ENCODE measurements at places on chromosomes 6 and 20. TPM values are rescaled to one million over a fixed set of nuclear protein-coding genes. Genes with fewer than 3 reads are reported as not detected.

DNA sequence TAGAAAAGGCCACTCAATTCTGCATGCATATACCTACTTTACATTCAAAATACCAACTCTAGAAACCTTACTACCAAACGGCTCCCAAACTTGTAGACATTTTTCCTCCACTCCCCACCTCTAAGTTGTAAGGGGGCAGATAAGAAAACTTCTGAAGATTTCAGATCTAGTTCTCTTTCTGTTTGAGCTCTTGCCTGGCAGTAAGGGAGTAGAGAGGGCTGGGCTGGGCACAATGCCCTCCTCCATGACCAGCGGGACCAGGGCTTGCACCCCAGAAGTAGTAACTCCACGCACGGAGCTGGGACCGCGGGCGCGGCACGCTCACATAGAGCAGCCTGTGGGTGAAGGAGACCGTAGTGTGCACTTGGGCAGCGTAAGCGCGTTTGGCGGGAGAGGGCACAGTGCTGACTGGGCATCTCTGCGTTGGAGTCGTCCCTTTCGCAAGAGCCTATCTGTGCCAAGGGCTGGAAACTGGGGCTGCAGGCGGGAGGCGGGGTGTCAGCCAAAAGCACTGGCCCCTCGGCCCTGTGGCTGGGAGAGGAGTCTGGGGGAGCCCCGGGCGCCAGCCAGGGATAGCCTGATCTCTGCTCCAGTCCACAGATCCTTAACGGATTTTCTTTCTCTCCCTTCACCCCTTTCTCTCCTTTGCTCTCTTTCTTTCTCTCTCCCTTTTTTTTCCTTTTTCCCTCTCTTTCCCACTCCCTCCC, 32.4 kb downstream of the PHACTR1 start:
- peak overlapping the region; percentile 88 for H3K4me3 ChIP-seq
- H3K27ac ChIP-seq, result no peak overlapping the region
- peak; percentile 53 for DNase-seq
- peaks cover 10% of the 10 kb centered on the region for H3K27me3 ChIP-seq
- H3K4me1 ChIP-seq, result peaks cover 27% of the 10 kb centered on the region

RNF182 gene
- total RNA-seq, result 1.8 TPM

AIF1 gene
- not detected for total RNA-seq

DNA sequence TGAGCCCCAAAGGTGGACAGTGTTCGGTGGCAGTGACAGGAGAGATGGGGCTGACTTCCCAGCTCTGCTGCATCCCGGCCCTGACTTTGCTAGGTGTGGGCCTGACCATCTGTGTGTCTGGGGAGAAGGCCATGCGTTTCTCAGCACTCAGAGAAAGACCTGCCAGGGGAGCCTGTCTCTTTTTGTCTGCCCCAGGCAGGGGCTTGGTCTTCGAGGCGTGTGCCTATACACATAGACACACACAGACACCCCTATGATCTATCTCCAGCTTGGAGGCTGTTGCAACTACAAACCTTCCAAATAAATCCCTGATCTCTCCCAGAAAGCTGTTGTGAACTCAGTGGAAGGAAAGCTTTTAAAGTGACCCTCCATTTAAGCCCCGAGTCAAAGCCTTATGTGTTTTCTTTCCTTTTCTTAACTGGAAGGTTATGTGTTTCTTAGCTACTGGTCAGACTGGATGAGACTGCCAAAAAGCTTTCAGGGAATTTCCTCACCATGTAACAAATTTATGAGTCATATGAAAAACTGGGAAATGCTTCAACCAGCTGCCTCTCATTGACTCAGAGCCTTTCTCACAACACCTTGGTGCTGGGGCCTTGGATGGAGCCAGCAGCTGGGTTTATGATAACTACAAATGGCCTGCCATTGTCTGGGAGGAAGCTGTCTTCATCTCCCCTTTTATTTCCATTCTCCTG, 102.6 kb downstream of the CDC5L start:
- H3K27ac ChIP-seq, result no peak overlapping the region
- no peak overlapping the region for H3K4me3 ChIP-seq
- no peak for DNase-seq
- H3K4me1 ChIP-seq, result no peaks in the 10 kb centered on the region
- peaks cover 4% of the 10 kb centered on the region for H3K27me3 ChIP-seq

DNA sequence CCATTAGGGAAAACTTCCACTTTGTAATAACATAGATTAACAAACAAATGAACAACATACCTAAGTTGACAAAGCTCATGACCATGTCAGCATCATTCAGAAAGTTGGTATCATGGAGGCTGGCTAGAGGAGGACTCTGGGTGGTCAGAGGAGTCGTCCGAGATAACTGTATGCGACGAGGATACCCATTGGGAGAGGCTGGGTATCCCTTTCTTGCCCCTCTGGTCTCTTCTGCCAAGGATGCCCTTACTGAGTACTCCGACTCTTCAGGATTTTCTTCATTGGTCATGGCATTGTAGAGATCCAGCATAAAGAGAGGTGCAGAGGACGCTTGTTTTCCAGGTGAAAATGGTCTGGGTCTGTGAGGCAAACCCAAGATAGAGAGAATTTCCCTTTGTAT, 1.1 kb downstream of the BMP5 start:
- H3K36me3 ChIP-seq, result no peaks in the 10 kb centered on the region
- no peak for DNase-seq
- no peak overlapping the region for H3K4me3 ChIP-seq
- H3K4me1 ChIP-seq, result peaks cover 3% of the 10 kb centered on the region
- H3K27me3 ChIP-seq, result no peaks in the 10 kb centered on the region

DNA sequence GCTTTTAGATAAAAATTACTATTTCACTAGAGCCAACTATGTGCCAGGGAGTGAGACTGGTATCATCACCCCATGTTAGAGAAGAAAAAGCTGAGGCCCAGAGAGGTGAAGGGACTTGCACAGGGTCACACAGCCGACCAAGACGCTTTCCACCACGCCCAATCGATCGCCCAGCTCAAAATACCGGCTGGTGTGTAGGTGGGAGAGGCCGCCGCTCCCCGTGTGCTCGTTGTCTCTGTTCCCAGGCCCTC, 253 bp upstream of the SNPH start:
- no peak for DNase-seq
- peak overlapping the region; percentile 80 for H3K4me3 ChIP-seq
- peaks cover 14% of the 10 kb centered on the region for H3K27me3 ChIP-seq
- peak overlapping the region; percentile 92 for H3K27ac ChIP-seq
- peaks cover 39% of the 10 kb centered on the region for H3K4me1 ChIP-seq

DNA sequence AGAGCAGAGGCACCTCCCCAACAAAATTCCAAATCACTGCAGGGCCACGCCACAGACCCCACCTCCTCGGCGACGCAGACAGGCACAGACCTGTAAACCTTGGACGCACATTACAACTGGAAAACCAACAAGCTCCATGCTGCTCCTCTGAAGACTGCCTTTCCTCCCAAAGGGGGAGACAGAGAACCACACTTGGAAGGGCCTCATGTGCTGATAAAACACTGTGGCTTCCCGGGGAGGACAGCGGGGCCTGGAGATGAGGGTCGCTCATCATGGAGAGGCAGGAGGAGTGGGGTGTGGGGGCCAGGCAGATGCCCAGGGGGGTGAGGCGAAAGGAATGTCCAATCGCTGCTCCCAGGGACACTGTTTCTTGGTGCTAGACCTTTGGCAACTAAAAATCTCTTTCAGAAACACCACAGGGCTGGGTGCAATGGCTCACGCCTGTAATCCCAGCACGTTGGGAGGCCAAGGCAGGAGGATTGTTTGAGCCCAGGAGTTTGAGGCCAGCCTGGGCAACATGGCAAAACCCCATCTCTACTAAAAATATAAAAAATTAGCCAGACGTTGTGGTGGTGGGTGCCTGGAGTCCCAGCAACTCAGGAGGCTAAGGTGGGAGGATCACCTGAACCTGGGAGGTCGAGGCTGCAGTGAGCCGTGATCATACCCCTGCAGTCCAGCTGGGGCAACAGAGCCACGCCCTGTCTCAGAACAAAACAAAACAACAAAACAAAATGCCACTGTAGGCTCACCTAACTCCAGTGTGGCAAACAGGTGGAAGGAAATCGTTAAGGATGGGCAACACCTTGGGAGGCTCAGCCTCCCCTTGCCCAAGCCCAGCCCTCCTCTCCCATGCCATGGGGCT, 53.8 kb downstream of the ABHD12 start:
- no peak for DNase-seq
- H3K27ac ChIP-seq, result peak overlapping the region; percentile 48
- no peak overlapping the region for H3K4me3 ChIP-seq
- peaks cover 20% of the 10 kb centered on the region for H3K4me1 ChIP-seq

LGSN gene
- total RNA-seq, result not detected

DNA sequence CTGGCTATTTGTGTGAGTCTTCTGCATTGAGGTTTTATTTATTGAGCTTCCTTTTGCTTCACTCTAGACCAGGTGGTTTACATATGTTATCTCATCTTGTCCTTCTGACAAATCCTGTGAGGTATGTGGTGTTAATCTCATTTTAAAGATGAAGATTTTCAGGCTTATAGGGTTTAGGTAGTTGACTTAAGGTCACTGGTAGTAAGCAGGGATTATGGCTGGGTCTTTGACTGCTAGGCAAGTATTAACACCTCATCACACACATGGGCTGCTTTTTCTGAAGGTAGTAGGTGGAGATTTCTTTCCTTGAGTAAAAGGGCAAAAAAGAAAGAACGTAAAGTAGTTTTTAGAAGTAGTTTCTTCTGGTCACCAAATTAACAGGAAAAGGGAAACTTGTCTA, 72.6 kb downstream of the CDKAL1 start:
- H3K27ac ChIP-seq, result no peak overlapping the region
- H3K36me3 ChIP-seq, result no peaks in the 10 kb centered on the region
- no peaks in the 10 kb centered on the region for H3K27me3 ChIP-seq
- peaks cover 12% of the 10 kb centered on the region for H3K4me1 ChIP-seq
- no peak for DNase-seq

- no peaks in the 10 kb centered on the region for H3K36me3 ChIP-seq
- H3K27ac ChIP-seq, result no peak overlapping the region
- H3K4me1 ChIP-seq, result no peaks in the 10 kb centered on the region
- no peak for DNase-seq
- no peak overlapping the region for H3K4me3 ChIP-seq
- H3K27me3 ChIP-seq, result no peaks in the 10 kb centered on the region
Measured at GRCh38 chr6:114989279-114989964, 646.6 kb upstream of the HS3ST5 start.

- H3K4me1 ChIP-seq, result no peaks in the 10 kb centered on the region
- H3K27ac ChIP-seq, result no peak overlapping the region
- no peaks in the 10 kb centered on the region for H3K36me3 ChIP-seq
- no peaks in the 10 kb centered on the region for H3K27me3 ChIP-seq
- no peak for DNase-seq
Measured at GRCh38 chr6:38755207-38755606, 40.1 kb downstream of the DNAH8 start.

AIG1 gene
- total RNA-seq, result 14.3 TPM

DNA sequence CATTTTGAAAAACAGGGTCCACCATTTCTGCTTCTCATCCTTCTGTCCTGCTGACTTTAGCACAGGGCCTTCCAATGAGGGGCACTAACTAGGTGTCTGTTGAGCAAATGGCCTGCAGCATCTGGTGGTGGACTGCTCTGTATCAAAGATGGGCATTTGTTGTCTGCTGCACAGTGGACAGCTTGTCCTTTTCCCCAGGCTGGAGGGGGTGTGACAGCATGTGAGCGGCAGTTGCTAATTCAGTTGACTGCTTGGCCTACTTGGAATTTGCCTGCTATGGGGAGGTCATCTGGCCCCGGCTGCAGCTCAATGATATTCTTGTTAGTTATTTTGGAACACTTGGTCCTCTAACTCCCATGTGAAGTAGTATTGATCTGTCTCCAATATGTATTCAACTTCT, 93.7 kb downstream of the SH3BGRL2 start:
- peaks cover 7% of the 10 kb centered on the region for H3K36me3 ChIP-seq
- peak overlapping the region; percentile 56 for H3K27ac ChIP-seq
- H3K4me1 ChIP-seq, result peaks cover 10% of the 10 kb centered on the region
- H3K27me3 ChIP-seq, result peaks cover 9% of the 10 kb centered on the region

ADGRF1 gene
- total RNA-seq, result not detected

USP49 gene
- total RNA-seq, result 14.7 TPM

DNA sequence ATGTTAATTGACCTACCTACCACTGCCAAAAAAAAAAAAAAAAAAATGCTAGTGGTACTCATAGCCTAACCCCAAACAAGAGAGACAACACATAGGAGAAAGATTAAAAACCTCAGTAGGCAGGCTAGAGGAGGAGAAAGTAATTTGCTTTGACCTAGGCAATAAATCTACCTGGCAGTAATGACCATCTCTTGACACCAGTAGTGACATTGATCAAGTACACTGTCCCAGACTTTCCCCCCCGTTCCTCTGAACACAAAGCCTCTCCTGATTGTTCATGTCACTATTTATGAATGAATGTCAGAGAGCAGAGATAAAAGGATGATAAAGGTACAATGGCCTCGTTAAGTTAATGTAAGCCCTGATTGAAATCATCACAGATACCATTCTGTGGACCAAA, 746.8 kb downstream of the CBLN4 start:
- H3K4me1 ChIP-seq, result no peaks in the 10 kb centered on the region
- DNase-seq, result no peak
- H3K36me3 ChIP-seq, result no peaks in the 10 kb centered on the region
- no peak overlapping the region for H3K27ac ChIP-seq
- H3K27me3 ChIP-seq, result no peaks in the 10 kb centered on the region

- DNase-seq, result no peak
- peaks cover 8% of the 10 kb centered on the region for H3K4me1 ChIP-seq
- peaks cover 8% of the 10 kb centered on the region for H3K27me3 ChIP-seq
Measured at GRCh38 chr6:157609556-157609955, 213.5 kb upstream of the SNX9 start.

- H3K36me3 ChIP-seq, result no peaks in the 10 kb centered on the region
- H3K27me3 ChIP-seq, result no peaks in the 10 kb centered on the region
- DNase-seq, result no peak
- no peak overlapping the region for H3K27ac ChIP-seq
Measured at GRCh38 chr20:14902432-14903089, 565.1 kb upstream of the FLRT3 start.

- no peak overlapping the region for H3K4me3 ChIP-seq
- no peaks in the 10 kb centered on the region for H3K4me1 ChIP-seq
- no peak for DNase-seq
- H3K27me3 ChIP-seq, result no peaks in the 10 kb centered on the region
- no peaks in the 10 kb centered on the region for H3K36me3 ChIP-seq
- no peak overlapping the region for H3K27ac ChIP-seq
Measured at GRCh38 chr6:112179631-112180030, 74.7 kb downstream of the LAMA4 start.

GRCh38 chr6:3701631-3702030, 49.9 kb downstream of the PXDC1 start:
- peaks cover 6% of the 10 kb centered on the region for H3K27me3 ChIP-seq
- no peak overlapping the region for H3K4me3 ChIP-seq
- H3K27ac ChIP-seq, result no peak overlapping the region
- H3K36me3 ChIP-seq, result peaks cover 14% of the 10 kb centered on the region
- H3K4me1 ChIP-seq, result peaks cover 33% of the 10 kb centered on the region

Measured in glutamatergic neuron (in vitro differentiated cells).